Cortex of kidney (tissue), 1 donor: ENCODE measurements at places on chromosomes 6 and 20.

- no peak for DNase-seq
These were observed 942 bp downstream of the HLA-E start for GRCh38 chr6:30490026-30490876.

DNA sequence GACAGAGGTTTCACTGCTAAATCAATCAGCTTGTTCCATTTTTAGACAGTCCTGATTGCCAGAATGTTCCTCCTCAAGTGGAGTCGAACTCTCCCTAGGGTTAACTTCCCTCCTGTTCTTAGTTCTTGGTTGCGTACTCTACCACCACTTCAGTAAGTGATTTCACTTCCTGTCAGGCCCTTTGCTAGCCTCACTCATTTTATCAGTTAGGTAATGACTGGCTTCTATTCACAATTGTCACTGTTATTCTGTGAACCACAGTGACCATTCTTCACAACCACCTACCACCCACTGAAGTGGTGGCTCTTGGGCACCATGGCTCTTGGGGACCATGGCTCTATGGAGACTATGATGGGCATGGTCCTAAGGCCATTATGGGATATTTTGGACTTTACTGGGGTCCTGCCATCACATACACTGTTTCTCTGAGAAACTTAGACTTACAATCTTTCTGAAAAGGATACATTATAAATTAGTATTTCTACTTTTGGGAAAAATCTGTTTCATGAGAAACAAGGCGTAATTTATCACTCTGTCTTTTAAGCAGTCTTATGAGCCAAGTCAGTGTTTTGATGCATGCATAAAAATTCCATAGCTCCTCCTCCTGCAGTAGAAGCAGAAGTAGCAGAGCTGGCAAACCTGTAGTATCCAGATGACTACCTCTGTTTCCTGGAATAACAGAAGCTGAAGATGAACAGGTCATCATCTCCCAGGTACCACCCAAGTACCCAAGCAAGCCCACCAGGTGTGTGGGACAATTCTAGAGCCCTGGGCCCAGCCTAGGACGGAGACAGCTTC lies 66.3 kb downstream of the ATXN1 start:
- DNase-seq: no peak

- no peak for DNase-seq
These were observed 1.8 kb downstream of the RIPOR2 start for GRCh38 chr6:24933868-24934401.

- no peak for DNase-seq
These were observed 127.6 kb downstream of the TRDN start for GRCh38 chr6:123509112-123509511.

DNA sequence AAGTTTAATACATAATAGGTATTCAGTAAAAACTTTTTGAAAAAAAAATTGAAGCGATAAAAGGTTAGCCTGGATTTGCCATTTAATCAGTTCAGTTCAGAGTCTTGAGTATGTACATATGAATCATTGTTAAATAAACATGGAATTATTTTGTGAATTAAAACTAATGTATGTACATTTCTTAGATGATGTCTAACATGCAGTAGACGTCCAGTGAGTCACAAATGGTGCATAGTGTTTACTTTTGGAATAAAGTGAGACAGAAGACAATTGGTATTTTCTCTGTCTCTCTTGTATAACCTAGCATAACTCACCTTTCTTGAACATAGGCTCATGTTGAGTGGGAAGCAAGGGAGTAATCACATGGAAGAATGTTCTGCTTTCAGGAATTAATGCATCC lies 83.5 kb downstream of the EYS start:
- no peak for DNase-seq

- no peak for DNase-seq
These were observed 352.1 kb upstream of the SOX4 start for GRCh38 chr6:21241231-21242130.
